Gastroesophageal sphincter (tissue), 4 donors: ENCODE measurements at places on chromosomes 6 and 20.

DNA sequence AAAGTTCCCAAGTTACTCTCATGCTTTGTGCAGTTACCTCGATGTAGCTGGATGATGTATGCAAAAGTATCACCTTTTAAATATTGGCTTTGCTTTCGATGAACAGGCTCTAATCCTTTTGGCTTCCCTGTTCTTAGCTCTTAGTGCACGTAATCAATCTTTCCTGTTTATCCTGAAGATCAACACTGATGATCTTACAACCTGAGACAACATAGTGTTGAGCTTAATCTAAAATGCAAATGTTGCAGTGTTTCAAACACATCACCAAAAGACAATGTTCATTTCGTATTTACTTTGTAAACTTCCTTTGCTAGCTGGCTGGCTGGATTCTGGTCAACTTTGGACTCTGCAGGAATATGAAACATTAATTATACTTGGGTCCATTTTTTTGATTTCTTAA is 132.1 kb downstream of the THEMIS start:
- ATAC-seq, result no peak

GRCh38 chr6:71410681-71411080 is 122.1 kb downstream of the OGFRL1 start:
- ATAC-seq, result no peak

GRCh38 chr6:31048099-31048498 is 37.8 kb downstream of the MUC22 start:
- no peak for ATAC-seq

DNA sequence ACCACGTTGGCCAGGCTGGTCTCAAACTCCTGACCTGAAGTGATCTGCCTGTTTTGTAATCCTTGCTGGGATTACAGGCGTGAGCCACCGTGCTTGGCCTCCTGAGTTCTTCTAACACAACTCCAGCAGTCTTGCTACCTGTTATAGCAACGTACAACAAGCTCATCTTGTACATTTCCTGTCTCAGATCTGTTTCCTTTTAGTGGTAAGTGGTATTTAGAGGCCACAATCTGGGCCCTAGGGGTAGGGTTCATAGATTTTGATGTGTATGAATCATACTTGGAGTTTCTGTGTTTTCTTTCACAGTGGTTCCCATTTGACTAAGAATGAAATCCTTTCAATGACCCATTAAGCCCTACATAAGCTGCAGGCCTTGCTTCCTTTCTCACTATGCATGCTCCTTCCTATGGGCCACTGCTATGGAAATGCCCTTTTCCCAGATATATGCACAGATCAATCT is 27.1 kb upstream of the SYNCRIP start:
- ATAC-seq, result no peak

DNA sequence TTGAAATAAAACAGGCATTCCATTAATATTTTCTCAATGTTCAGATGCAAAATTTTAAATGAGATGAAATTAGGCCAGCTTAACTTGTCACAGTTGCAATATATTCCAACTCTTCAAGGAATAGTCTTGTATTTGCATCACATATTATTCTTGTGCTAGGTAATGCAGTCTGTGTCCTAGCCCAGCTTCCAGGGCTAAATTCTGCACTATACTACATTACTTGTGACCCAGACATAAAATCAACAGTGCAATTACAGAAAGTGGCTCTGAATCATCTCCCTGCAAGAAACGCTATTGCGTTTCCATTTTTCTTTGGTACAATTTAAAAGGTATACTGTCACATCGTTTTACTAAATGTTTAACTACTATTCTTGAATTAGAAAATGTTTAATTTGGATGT is 399.2 kb downstream of the TENT5A start:
- ATAC-seq, result no peak

- ATAC-seq, result no peak
Measured at GRCh38 chr6:134585517-134585873, 267.6 kb upstream of the SGK1 start.

DNA sequence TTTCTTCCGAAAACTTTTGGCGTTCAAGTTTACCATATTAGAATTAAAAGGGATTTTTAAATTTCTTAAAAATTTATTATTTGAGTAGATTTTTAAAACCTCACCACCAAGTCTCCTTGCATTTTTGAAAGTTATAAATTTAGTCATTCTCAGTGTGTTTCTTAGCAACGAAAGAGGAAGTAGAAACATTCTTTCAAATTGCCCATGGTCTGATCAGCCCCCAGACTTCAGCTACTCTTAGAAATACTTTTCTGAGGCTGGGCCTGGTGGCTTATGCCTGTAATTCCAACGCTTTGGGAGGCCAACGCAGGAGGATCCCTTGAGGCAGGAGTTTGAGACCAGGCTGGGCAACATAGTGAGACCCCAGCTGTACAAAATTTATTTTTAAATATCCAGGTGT is 15.1 kb upstream of the RTF2 start:
- ATAC-seq, result no peak

- peak; percentile 57 for ATAC-seq
Measured at GRCh38 chr6:36839749-36840431, 646 bp upstream of the CPNE5 start.

GRCh38 chr20:1809611-1810510 is 85.3 kb upstream of the SIRPA start:
- ATAC-seq, result no peak

DNA sequence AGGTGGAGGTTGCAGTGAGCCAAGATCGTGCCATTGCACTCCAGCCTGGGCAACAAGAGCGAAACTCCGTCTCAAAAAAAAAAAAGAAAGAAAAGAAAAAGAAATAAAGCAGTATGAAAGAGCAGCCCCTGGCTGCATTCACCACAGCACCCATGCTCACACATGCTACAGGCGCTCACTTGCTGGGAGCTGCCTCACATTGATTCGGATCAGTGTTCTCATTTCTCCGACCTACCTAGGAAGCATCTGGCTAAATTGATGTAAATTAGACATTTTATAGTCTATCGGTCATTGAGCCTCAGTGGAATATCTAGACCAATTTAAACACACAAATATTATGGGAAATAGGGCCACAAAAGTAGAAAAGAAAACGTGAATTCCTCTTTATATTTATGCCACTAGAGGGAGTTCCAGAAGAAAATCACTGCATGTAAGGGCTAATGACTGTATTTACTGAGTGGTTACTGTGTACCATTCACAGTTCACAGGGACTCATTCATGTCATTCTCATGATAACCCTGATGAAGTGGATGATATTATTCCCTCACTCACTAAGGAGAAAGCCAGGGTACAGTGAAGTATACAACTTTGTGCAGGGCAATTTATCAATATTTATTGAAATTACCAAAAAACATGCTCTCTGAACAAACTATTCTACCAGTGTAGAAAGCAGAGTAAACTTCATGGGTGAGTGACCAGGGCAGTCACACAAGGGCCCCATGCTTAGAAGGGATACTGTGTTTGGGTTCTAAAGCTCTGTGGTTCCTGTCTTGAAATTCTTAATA is 5.3 kb upstream of the MOG start:
- no peak for ATAC-seq

- no peak for ATAC-seq
Measured at GRCh38 chr20:43658069-43658722, 8.7 kb upstream of the MYBL2 start.

GRCh38 chr6:155493694-155494143 is 38.1 kb upstream of the NOX3 start:
- peak; percentile 91 for ATAC-seq

GRCh38 chr6:121760191-121760590 is 324.7 kb downstream of the GJA1 start:
- ATAC-seq, result no peak

DNA sequence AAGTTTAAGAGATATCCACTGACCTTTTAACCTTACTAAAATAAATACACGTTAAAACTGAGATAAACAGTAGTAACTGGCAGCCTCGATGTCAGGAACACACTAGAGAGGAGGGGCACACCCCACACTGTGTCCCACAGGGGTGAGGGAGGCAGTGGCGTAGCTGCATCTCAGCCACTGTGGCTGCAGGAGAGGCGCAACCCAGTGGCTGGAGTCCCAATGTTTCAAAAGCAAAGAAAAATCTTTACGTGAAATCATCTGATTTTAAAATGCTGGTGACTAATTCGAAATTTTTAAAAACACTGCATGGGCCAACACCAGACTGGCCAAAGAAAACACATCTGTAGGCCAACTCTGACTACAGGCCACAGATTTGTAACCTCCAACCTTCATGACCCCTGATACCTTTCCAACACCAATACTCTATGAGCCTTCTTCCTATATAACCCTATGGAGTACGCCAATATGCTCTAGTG is 54.7 kb downstream of the TRAM2 start:
- ATAC-seq, result peak; percentile 77

DNA sequence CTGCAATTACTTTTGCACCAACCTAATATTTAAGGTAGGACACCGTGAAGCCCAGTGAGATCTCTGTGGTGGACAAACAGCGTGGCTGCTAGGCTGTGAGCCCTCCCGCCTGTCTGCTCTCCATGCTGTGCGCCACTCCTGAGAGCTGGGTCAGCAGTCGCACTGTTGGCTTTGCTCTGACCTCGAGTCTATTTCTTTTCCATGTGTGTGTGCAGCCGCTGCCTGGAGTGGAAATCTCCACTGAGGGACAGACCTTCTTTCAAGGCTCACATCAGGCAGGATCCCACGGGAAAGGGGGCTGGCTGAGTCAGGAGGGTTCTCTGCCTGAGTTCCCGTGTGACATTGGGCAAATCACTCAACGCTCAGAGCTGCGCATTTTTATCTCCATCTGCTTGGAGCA is 27.1 kb downstream of the RIPOR3 start:
- ATAC-seq, result no peak

- ATAC-seq, result no peak
Measured at GRCh38 chr6:33279971-33280511, 3.1 kb downstream of the B3GALT4 start.

DNA sequence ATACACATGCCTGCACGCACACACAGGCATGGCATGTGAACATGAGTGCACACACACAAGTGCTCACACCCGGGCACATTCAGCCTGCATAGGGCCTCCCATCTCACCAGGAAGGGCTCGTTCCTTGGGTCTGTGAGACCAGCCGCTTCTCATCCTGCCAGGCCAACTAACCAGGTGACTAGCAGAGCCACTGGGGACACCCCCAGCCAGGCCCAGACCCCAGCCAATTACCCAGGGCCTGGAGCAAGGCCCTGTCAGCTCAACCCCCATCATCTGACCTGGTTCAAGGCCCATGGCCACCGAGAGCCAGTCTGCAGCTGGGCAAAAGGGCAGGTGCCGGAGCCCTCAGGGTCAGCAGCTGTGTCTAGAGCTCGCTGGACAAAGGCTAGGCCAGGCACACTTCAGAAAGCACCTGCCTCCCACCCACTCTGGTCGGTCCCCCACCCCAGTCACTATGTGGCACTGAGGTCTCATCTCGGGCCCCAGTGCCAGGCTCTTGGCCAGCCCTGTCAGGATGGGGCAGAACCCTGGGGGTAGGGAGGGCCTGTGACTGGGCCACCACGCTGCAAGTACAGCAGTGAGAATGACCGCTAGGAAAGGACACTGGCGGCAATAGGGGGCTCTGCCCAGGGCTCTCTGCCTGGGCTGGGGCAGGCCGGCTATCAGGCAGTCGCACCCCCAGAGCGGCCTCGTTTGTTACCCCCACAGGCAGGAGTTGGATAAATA is 26.8 kb upstream of the MRGBP start:
- ATAC-seq, result no peak

- no peak for ATAC-seq
Measured at GRCh38 chr6:97095311-97095850, 170.9 kb downstream of the KLHL32 start.

DNA sequence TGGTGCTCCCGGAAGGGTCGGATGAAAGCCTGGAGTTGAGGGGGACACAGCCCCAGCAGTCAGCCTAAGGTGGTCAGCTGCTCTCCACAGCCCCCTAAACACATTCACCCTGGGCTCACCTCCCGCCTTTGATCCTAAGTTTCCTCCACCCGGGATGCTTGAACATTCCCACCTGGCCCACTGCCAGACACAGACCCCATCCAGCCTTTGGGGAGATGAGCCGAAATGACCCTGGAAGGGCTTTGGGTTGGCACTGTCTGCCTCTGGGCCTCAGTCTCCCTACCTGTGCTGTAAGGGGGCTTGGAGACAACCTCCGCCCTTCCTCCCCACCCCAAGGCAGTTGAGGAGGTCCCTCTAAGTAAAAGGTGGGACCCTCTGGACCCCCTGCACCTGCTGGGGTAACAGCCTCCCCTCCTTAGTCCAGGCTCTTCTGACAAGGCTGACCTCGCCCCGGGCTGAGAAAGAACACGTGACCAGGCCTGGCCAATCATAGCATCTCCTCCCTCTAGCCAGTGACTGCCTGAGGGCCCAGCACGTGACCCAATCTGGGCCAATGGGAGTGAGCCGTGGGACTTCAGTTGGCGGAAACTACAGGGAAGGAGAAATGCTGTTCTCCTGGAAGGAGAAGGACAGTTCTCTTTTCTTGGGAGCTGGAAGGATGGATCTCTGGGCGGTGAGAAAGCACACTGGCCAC is 16.9 kb upstream of the UBE2V1 start:
- peak; percentile 42 for ATAC-seq

- no peak for ATAC-seq
Measured at GRCh38 chr20:47220161-47220582, 136.3 kb downstream of the ZMYND8 start.

DNA sequence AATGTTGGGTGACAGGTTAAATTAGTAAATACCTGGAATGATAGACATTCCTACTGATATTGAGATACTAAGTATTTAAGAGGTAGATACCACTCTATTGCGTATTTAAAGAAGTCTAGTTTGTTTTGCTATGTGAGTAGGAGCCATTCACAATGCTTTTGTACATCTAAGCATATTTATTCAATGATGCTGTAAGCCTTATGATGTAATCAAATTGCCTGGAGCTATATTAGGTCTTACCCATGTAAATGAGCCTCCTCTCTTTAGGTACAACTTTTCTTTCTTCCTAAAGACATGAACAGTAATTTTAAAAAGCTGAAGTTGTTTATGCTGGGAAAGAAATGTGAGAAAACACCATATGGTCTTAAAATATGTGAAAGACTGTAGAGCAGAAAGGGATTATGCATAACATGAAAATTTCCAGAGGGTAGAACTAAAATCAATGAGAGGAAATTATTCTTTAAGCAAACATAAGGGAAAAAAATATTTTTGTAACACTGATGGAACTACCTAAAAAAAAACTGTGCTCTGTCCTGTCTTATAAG is 526.7 kb downstream of the EPHA7 start:
- no peak for ATAC-seq

- ATAC-seq, result peak; percentile 85
Measured at GRCh38 chr6:81752084-81752920, at the start of gene TENT5A. TSS of gene TENT5A (minus strand) at chr6:81752681. CDS start at chr6:81752141, 540 bp downstream.

DNA sequence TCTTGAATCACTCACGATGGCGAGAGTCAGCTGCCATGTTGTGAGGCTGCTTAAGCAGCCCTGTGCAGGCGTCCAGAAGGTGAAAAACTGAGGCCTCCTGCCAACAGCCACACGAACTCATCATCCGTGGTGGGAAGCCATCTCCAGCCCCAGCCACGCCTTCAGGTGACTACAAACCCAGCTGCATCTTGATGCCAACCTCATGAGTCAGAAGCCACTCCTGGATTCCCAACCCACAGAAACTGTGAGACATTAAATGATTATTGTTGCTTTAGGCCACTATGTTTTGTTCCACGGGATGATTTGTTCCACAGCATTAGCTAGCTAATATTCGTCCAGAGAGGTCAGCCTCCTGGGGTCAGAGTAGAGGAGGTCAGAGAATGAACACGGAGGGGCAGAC is 80.5 kb downstream of the SNX5 start:
- ATAC-seq, result no peak

GRCh38 chr6:1871724-1872315 is 262.1 kb downstream of the FOXC1 start:
- no peak for ATAC-seq

- ATAC-seq, result no peak
Measured at GRCh38 chr6:18276610-18277236, 12.4 kb upstream of the DEK start.
